Naive thymus-derived CD8-positive, alpha-beta T cell (primary cell): ENCODE measurements at places on chromosomes 5 and 9.

GRCh38 chr9:38423973-38424843 is at the start of gene IGFBPL1:
TSS of gene IGFBPL1 (minus strand) at chr9:38424454. CDS start at chr9:38424424, 30 bp downstream.
- peaks cover 51% of the 10 kb centered on the region for H3K27me3 ChIP-seq
- peaks cover 4% of the 10 kb centered on the region for H3K4me1 ChIP-seq
- no peak within 1 kb of the TSS for H3K27ac ChIP-seq
- peak within 1 kb of the TSS; percentile 69 for H3K4me3 ChIP-seq
- H3K36me3 ChIP-seq, result no peaks in the 10 kb centered on the region

DNA sequence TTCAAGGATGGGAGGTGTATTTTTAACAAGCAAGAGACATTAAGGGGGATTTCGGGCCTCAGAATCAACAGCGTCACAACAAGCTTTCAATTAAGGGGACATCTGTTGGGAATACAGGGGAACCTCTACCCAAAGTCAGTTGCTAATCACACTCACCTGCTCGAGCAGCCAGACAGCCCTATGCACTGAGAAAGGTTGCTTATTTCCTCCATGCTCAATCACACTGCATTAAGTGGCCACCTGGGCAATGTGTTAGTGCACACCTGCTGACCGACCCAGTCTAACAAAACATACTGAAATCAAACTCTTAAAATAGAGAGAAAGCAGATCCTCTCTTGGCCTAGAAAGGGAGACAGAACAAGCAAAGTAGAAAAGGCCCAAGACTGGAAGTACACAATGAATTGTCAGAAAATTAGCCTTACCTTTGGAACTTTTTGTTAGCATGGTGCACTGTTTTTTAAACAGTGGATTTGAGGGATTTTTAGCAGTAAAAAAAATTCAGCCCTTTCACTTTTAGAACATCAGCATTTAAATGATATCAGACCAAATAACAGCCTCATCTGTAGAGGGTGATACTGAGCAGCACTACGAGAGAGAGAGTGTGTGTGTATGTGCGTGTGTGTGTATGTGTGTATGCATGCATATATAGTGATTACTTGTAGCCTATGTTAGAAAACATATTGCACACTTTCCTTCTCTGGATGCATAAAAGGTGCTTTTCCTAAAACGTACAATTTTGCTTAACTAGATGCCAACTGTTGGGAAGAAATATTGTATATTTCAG is 1118.6 kb upstream of the DMAC1 start:
- no peak overlapping the region for H3K27ac ChIP-seq
- no peak for DNase-seq
- no peak overlapping the region for H3K4me3 ChIP-seq
- H3K36me3 ChIP-seq, result no peaks in the 10 kb centered on the region
- no peaks in the 10 kb centered on the region for H3K27me3 ChIP-seq

GRCh38 chr9:89755821-89756220 is 151.0 kb downstream of the GADD45G start:
- no peaks in the 10 kb centered on the region for H3K36me3 ChIP-seq
- peaks cover 3% of the 10 kb centered on the region for H3K4me1 ChIP-seq
- H3K27ac ChIP-seq, result no peak overlapping the region
- no peaks in the 10 kb centered on the region for H3K27me3 ChIP-seq
- no peak for DNase-seq
- H3K4me3 ChIP-seq, result no peak overlapping the region

- H3K4me1 ChIP-seq, result no peaks in the 10 kb centered on the region
- H3K27ac ChIP-seq, result no peak overlapping the region
- peaks cover 31% of the 10 kb centered on the region for H3K27me3 ChIP-seq
- no peak overlapping the region for H3K4me3 ChIP-seq
- no peak for DNase-seq
Measured at GRCh38 chr5:178288401-178289368, 56.1 kb upstream of the PHYKPL start.

DNA sequence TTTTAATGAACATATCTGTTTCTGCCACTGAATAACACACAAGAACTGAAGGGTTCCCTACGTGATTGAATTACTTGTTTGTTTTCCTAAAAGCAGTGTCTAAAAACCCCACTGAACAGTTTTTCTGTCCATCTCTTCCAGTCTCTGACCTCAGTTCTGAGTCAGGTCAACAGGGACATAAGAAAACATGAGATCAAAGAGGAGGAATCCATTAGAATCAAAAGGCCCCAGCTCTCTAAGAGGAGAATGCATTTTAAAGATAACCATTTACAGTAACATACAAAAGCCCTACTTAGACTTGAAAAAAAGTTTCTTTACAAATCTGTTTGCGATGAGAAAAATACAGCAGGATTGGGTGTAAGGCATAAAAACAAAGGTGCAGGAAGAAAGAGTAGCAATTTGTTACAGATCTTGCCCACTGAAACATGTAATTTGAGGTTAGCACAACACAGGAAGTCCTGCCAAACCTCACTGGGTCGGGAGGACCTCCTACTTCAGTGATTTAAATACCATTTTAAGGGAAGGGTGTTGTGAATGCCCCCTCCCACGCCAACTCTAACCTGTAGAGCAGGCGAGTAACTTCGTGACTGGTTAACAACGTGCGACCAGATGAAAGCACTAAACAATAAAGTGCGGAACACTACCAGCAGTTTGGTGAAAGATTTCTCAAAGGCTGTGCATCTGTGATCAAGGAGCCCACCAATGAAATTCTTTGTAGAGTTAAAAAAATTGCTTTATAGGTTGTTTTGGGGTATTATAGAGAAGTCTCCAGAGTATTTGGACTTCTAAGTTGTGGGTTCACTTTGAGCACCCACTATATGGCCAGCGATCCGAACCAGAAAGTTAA is 1.3 kb downstream of the QSOX2 start:
- peak overlapping the region; percentile 90 for H3K27ac ChIP-seq
- H3K27me3 ChIP-seq, result no peaks in the 10 kb centered on the region
- peaks cover 24% of the 10 kb centered on the region for H3K4me1 ChIP-seq
- peak overlapping the region; percentile 95 for H3K4me3 ChIP-seq

- H3K36me3 ChIP-seq, result no peaks in the 10 kb centered on the region
- DNase-seq, result no peak
- H3K4me1 ChIP-seq, result no peaks in the 10 kb centered on the region
Measured at GRCh38 chr5:138926688-138927448, 51.7 kb upstream of the LRRTM2 start.

- peaks cover 5% of the 10 kb centered on the region for H3K27me3 ChIP-seq
- H3K27ac ChIP-seq, result no peak overlapping the region
- peaks cover 2% of the 10 kb centered on the region for H3K4me1 ChIP-seq
- no peak for DNase-seq
- H3K4me3 ChIP-seq, result no peak overlapping the region
Measured at GRCh38 chr5:66742083-66742895, 146.1 kb downstream of the MAST4 start.

DNA sequence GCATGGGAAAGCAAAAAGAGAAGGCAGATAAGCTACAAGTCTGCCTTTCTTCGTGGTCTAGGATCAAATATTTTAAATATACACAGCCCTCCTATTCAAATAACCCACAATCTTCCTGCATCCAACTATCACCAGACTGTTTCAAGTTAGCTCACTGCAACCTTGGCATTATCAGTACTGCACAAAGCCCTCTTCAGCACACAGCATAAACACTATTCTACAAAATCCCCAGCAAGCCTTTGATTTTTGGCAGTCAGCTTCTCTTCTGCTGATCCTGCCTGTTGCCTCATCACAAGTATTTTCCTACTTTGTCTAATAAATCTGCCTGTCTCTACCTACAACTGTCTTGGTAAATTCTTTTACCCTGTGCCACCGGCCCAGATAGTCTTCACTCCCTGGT is 142.9 kb downstream of the COX7C start:
- H3K36me3 ChIP-seq, result no peaks in the 10 kb centered on the region
- H3K4me1 ChIP-seq, result no peaks in the 10 kb centered on the region
- DNase-seq, result no peak
- no peak overlapping the region for H3K4me3 ChIP-seq
- peaks cover 5% of the 10 kb centered on the region for H3K27me3 ChIP-seq
- no peak overlapping the region for H3K27ac ChIP-seq

DNA sequence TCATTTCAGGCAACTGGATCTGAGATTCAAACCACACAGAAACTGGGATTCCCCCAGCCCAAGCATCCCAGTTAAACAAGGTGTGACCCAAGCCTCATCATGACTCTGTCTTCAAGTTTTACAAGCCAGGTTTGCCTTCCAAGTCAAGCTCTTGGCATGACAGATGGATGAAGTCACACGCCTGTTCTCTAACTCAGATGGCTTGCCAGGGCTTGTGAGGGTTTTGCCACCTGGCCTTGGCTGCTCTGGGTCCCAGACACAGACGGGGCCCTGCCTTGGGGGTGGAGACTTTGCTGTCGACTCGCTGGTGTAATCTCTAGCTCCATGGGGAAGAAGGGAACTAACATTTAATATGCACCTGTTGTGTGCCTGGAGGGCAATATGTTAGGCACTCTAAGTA is 95.8 kb upstream of the RARS1 start:
- no peaks in the 10 kb centered on the region for H3K36me3 ChIP-seq
- H3K4me1 ChIP-seq, result no peaks in the 10 kb centered on the region
- H3K27me3 ChIP-seq, result peaks cover 3% of the 10 kb centered on the region
- no peak overlapping the region for H3K27ac ChIP-seq
- no peak overlapping the region for H3K4me3 ChIP-seq

DNA sequence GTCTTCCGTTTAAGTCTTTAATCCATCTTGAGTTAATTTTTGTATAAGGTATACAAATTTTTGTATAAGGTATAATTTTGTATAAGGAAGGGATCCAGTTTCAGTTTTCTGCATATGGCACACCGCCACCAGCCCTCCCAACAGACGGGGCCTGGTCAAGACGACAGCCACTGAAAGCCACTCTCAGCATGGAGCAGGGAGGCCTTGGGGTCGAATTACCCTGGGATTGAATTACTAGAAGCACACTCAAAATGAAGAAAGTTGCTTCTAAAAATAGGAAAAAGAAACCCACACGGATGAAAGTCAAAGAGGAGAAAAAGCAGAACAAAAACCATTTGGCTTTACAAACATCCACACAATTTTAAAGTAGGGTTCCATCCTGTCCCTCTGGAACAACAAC is 586.2 kb upstream of the ADAMTS16 start:
- H3K27ac ChIP-seq, result no peak overlapping the region
- H3K27me3 ChIP-seq, result no peaks in the 10 kb centered on the region
- no peak overlapping the region for H3K4me3 ChIP-seq
- no peak for DNase-seq
- H3K4me1 ChIP-seq, result no peaks in the 10 kb centered on the region

DNA sequence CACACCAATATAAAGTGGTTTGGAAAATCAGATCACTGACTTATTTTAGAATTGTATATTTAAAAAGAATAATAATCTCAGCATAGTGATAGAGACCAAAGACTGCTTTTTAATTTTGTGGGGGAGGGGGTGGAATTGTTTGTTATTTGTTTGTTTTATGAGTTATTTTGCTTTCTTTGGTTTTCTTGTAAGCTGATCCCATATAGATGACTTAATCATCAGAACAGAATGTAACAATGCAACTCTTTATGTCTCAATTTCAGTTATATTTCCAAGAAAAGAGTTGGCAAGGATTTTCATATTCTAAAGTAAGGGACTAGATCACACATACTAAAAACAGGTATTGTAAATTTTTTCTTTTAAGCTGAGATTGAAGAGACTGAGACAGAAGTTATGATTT is 984.9 kb downstream of the TLE4 start:
- H3K4me1 ChIP-seq, result no peaks in the 10 kb centered on the region
- no peaks in the 10 kb centered on the region for H3K36me3 ChIP-seq
- no peak for DNase-seq

- DNase-seq, result no peak
- H3K4me3 ChIP-seq, result peak overlapping the region; percentile 66
- H3K36me3 ChIP-seq, result no peaks in the 10 kb centered on the region
- H3K27ac ChIP-seq, result peak overlapping the region; percentile 85
- peaks cover 63% of the 10 kb centered on the region for H3K4me1 ChIP-seq
Measured at GRCh38 chr5:113061846-113062780, 85.5 kb downstream of the DCP2 start.

GRCh38 chr5:129474544-129474943 is 14.4 kb downstream of the ADAMTS19 start:
- no peaks in the 10 kb centered on the region for H3K4me1 ChIP-seq
- H3K4me3 ChIP-seq, result no peak overlapping the region
- H3K27ac ChIP-seq, result no peak overlapping the region
- DNase-seq, result no peak

GRCh38 chr9:119337573-119337972 is 31.7 kb downstream of the BRINP1 start:
- H3K4me3 ChIP-seq, result no peak overlapping the region
- H3K36me3 ChIP-seq, result no peaks in the 10 kb centered on the region
- DNase-seq, result no peak
- peaks cover 1% of the 10 kb centered on the region for H3K27me3 ChIP-seq
- no peaks in the 10 kb centered on the region for H3K4me1 ChIP-seq
- H3K27ac ChIP-seq, result no peak overlapping the region

DNA sequence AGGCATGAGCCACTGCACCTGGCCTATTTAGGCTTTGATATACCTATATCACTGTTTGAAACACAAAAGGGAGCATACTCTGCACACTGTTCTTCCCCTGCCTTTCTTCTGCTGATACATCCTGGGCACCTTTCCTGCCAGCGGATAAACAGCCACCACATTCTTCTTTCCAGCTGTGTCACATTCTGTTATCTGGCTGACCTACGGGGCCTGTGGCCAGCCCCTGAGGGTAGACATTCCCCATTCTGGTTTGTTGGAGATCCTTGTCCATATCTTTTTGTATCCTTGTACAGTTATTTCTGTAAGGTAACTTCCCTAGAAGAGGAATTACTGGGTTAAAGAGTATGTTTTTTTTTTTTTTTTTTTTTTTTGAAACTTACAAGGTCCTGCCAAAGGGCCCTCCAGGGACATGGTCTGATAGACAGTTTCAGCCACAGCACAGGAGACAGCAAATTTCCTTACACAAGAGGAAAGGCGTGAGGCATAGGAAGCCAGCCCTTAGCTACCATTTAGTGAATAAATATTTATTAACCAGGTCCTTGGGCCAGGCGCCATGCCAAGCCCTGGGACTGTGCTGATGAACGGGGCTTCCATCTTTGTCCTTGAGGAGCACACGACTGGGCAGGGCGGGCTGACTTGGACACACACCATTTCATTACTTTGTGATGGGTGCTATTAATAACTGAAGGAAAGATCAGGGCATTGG is 57.8 kb downstream of the ERGIC1 start:
- H3K4me1 ChIP-seq, result peaks cover 16% of the 10 kb centered on the region
- no peaks in the 10 kb centered on the region for H3K27me3 ChIP-seq
- peak overlapping the region; percentile 52 for H3K27ac ChIP-seq
- H3K4me3 ChIP-seq, result no peak overlapping the region

- peaks cover 6% of the 10 kb centered on the region for H3K36me3 ChIP-seq
- H3K27ac ChIP-seq, result no peak overlapping the region
- H3K4me1 ChIP-seq, result peaks cover 5% of the 10 kb centered on the region
Measured at GRCh38 chr5:32233696-32234447, 59.8 kb upstream of the GOLPH3 start.
